ENCODE measurements at places on chromosomes 13 and 19.

DNA sequence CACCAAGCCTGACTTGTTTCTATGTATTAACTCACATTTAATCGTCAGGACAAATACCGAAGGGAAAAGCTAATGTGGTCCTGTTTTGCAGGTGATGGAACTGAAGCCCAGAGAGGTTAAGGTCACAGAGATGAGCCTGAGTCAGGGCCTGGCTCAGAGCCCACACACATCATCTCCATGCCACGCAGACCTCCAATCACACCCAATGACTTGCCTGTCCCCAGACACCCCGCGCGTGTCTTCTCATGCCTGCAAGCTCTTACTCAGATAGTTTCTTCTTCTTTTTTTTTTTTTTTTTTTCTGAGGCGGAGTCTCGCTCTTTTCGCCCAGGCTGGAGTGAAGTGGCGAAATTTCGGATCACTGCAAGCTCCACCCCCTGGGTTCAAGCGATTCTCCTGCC lies 16.4 kb downstream of the SIX5 start:
- DNase-seq: no peak

DNA sequence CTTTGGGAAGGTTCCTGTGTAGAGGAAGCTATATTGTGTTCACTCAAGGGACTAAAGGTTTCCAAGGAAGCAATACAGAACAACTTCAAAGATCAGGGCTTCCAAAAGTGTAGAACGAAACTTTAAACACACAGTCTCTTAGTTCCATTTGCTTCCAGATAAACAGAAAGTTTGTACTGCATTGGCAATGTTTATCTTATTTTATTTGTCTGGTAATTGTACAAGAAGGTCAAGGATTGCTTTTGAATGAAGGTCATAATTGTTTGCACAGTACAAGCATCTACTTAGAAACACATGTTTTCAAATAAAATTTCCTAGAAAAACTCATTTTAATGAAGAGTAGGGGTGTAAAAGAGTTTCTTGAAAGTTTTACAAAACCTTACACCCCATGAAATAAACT lies 712.7 kb upstream of the SGCG start:
- no peak for DNase-seq

- no peak for DNase-seq
Measured at GRCh38 chr13:113105921-113106452, 396 bp downstream of the F7 start.

GRCh38 chr13:107846642-107847041 lies 368.7 kb downstream of the LIG4 start:
- DNase-seq: no peak

GRCh38 chr13:113065406-113066141 lies 40.0 kb upstream of the F7 start:
- no peak for DNase-seq

DNA sequence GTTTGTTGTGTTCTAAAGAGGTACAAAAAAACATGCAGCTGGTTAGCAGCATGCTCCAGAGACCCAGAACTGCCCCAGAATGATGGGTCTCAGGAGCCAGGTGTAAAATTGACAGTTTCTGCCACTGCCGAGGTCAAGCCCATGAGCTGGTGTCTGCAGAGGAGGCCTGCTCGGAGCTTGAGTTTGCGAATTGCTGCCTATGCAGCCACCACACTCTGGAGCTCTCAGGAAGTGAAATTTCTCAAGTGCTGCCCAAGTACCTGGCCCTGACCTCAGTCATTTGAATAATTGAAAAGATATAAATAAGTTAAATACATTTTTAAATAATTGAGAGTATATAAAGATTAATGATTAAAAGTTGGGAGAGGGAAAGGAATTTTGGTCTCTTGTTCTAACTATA lies 66.4 kb downstream of the ZAR1L start:
- DNase-seq: no peak

GRCh38 chr13:50711996-50712395 lies 131.5 kb downstream of the DLEU7 start:
- DNase-seq: no peak

- no peak for DNase-seq
Measured at GRCh38 chr13:73618275-73618865, 515.8 kb downstream of the KLF12 start.

- DNase-seq: no peak
Measured at GRCh38 chr13:87356314-87356713, 314.9 kb upstream of the SLITRK5 start.

GRCh38 chr13:75637181-75637750 lies 1.1 kb downstream of the LMO7 start:
- no peak for DNase-seq

- DNase-seq: peak; percentile 83
Measured at GRCh38 chr19:38691938-38692457, 44.5 kb downstream of the ACTN4 start.

DNA sequence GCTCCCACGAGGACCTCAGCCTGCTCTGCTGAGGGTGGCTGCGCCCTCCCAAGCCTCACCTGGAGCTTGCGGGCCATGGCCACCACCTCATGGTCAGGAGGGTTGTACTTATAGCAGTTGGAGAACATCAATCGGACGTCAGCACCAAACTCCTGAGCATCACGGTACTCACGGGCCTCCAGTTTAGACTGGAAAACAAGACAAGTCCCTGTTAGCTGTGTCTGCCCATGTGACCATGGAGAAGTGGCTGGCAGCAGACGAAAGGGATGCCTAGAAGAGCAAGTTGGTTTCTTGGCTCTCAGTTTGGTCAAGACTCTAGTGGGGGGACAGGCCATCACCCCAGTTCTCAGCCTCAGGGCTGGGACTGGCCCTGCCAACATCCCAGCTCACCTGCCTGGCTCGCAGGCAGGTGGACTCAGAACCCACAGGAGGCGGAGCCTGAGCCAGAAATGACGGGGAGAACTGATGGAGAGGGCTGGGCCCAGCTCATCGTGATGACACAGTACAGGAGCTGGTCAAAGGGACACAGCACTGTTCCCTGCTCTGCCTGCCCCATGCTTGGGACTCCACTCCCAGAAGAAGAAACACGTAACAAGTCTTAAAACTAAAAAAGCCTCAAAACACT lies 31.2 kb upstream of the EPHX3 start:
- DNase-seq: no peak

DNA sequence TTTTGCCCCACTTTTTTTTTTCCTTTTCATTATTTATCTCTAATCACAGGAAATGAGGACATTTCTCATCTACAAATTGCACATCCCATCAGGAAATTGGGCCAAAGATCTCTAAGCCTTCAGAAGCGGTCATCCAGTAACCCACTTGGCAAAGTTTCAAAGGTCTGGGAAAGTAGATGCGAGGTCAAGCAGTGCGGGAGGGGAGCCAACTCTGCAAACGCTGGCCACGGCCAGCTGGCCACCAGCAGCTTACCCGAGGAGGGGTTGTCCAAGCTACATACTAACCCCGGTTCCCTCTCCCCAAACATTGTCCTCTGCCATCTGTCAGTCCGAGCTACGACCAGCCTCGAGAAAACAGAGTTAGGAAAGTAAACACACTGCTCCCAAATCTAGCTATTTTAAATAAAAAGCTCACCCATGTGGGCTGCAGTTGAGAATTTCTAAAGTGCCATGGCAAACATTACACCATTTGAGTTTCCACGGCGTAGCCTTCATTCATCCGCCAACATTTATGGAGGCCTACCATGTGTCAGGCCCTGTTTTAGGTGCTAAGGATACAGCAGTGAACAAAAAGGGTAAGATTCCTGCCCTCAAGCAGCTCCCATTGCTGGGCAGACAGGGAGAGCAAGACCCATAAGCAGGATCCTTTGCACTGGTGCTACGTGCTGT lies 11.5 kb downstream of the FFAR2 start:
- DNase-seq: no peak

DNA sequence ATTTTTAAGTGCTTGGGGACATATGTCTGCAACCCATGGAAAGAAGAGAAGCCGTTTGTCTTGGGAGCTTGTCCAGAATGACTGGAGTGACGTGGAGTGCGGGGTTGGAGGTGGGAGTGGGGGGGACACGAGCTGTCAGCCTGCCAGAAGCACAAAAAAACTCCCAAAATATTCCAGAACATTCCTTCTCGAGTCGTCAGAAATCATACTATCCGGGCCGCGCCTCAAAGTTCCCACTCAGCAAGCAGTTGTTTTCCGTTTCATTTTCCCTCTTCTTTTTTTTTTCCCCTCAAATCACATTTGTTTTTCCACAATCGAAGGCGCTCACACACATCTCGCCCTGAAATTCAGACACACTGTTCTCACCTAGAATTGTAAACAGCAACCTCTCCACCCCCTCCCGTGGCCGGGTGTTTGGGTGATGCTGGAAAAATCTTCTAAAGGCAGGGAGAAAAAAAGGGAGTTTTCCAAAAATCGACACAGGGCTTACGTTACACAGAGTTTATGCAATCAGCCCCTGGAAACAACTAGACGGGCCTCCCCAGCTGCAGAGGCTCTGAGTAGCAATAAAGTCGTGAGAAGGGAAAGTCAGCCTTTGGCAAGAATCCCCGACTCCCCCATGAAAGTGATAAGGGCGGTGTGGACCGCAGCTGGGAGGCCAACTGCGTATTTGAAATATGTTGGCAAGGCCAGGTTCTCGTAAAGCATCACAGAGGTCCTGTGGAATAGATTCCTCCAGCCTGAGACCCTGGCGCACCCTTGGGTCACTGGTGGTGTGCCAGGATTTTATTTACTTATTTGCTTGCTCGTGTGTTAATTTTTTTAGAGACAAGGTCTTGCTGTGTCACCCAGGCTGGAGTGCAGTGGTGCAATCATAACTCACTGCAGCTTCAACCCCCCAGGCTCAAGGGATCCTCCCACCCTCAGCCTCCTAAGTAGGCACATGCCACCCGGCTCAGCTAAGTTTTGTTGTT lies 31.2 kb upstream of the KLF2 start:
- DNase-seq: peak; percentile 55

DNA sequence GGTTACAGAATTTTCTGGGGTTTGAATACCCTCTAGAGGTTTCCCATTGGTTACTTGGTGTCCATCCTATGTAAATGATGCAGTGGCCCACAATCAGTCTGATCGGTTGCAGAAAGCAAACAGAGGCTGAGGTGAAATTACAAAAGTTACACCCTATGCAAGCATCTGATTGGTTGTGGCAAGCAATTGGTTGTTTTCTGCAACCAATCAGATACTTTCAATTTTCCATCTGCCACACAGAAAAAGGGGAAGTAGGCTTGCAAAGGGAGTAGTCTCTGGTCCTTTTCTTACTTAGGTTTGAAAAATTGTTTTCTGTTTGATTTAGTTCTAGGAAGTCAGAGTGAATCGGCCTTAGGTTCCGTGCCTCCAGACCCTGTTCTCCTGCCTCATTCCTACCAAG lies 93.1 kb downstream of the WTIP start:
- DNase-seq: no peak

DNA sequence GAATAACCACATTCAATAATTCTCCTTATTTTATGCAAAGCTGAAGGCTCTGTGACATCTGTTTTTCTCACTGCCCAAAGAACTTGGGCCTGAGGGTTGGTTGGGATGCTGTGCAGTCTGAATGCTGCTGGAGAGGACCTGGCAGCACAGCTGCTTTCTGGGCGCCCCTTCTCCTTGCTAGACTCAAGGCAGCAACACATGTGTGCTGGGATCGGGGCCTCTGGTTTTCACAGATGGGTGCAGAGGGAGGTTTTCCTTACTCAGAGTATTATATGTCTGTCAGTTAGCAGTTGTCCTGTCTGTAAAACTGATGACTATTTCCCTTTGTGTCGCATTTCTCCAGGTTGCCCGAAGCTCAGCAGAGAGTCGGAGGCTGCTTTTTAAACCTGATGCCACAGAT lies 53.2 kb upstream of the TEX29 start:
- DNase-seq: no peak

DNA sequence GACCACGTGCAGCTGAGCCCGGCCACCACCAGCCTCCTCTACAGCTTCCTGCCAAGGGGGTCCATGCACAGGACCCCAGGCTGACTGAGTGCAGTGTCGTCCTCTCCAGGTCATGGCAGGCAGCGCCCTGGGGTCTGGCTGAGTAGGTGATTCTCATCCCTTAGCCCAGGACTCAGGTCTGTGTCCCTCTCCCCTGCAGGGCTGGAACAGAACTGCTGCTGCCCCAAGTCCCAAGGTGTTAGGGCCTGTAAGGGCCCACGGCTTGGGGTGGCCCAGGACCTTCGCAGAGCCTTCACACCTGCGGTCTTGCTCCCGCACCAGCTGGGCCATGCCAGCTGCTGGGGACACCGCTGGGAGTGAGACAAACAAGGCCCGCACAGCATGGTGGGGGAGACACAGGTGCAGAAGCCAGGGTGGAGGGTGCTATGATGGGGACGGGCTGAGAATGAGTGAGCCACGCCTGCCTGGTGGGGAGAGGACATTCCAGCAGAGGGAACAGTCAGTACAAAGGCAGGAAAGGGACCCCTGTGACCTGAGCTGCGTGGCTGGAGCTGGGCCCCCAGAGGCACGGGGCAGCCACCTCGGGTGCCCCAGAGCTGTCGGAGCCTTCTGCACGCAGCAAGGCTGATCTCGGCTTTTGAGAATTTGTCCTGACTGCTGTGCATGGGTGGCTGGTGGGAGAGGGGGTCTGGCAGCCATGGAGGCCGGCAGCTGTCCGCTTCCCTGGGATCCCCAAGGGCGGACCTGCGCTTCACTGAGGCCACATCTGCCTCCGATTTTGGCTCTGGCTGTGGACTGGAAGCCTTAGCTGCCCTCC lies 11.9 kb downstream of the PLEKHF1 start:
- DNase-seq: no peak

DNA sequence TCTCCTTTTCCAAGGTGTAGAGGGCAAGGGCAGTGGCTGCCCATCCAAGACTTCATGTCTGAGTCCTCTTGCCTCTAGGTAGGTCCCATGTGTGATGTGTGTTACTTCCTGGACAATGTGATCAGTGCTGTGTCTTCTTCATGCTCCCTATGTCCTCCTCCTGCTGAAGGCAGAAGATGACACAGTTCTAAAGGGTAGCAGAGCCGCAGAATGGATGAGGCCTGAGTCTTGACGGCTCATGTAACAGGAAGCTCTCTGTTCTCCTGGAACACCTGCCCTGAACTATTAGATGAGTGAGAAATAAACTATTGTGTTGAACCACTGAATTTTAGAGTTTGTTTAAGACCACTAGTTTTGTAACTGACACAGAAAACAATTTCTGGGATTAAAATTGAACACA lies 165.9 kb downstream of the NDFIP2 start:
- DNase-seq: no peak

GRCh38 chr19:44903602-44904425 lies 1.8 kb upstream of the APOE start:
- no peak for DNase-seq

DNA sequence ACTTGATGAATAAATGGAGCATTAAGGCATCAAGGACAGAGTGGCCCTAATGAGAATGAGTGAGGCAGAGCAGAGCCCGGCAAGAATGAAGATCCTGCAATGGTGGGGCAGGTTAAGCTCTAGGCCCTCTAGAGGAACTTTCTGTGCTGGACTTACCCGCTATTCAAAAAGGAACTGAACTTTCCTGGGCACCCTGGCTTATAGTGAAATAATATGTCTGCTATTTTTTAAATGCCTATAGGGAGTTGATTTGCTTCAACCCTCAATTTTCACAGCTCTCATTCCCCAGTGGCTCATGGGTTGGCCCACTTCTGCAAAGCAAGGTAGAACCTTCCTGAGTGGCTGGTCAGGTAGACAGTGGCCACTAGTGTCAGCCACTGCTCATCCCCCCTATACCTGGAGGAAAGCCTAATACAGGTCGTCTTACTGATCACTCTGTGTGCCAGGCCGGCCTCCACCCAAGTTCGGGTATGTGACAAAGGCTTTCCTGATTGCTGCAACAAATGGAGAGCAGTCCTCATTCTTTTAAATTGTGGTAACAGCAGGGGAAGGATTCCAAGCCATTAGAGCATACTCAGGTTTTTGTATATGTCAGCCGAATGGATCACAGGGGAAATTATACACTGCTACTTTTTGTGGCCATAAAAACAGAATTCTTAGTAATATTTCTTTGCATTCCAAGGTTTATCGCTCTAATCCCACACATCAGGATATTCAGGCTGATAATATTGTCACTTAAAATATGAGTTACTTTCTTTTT lies 103.0 kb downstream of the KL start:
- DNase-seq: no peak

- DNase-seq: peak; percentile 86
Measured at GRCh38 chr19:54035215-54036178, 28.2 kb downstream of the VSTM1 start.
